Caki2 (cell line): ENCODE measurements at places on chromosomes 12 and 14.

DNA sequence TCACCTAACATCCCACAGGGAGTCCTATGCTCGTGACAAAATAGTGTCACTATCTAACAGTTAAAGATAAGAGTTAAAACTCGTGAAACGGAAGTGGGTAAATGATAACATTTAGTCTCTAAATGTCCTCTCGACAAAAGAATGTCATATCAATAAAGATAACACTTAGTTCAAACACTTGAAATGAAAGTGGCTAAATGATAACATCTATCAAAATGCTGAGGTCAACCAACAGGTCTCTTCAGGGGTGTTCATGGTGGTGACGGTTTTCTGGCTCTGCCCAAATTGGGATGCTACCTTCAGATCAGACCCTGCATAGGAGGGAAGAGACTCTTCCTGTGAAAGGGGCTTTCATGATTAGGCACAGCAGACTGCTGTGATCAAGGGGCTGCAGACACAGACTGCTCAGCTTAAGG, 22.1 kb downstream of the IL26 start:
- DNase-seq, result no peak

- DNase-seq, result no peak
Measured at GRCh38 chr12:91044586-91044985, 13.2 kb downstream of the KERA start.

GRCh38 chr12:96177013-96177412, 17.2 kb upstream of the ELK3 start:
- no peak for DNase-seq

DNA sequence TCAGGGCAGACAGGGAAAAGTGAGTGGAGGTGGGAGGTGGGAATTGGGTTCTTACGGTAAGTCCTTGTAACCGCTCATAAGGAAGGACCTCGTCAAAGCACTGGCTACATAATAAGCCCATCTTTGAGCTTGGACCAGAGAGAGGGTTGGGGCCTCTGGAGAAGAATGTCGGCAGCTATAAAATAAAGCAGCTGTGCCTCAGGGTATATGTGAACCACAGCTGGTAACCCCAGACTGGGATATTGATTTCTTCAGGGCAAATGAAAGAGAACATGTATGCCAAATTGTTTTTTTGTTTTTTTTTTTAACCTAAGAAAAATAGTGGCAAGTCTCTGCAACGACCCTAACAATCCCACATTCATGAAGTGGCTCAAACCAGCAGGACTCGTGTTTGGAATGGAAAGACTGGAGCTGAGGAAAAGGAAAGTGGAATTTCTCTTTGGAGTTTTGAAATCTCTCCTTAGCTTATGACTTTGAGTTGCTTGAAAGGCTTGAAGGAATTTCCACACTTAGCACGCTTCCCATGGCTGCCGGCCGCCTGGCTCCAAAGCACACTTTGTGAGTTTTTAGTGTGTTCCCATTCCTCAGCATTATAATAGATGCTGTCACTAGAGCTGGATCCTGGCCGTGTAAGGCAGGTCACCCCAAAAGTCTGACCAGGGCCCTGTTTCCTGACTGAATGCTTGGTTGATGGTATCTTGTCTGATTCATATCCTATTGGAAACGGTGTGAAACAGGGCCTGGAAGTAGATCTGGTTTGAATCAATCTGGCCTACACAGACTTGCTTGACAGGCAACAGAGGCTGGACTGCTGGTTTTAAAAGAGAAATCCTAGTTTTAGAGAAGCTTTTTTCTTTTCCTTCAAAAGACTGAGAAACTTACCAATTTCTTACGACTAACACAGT, 244.7 kb downstream of the MSRB3 start:
- no peak for DNase-seq

DNA sequence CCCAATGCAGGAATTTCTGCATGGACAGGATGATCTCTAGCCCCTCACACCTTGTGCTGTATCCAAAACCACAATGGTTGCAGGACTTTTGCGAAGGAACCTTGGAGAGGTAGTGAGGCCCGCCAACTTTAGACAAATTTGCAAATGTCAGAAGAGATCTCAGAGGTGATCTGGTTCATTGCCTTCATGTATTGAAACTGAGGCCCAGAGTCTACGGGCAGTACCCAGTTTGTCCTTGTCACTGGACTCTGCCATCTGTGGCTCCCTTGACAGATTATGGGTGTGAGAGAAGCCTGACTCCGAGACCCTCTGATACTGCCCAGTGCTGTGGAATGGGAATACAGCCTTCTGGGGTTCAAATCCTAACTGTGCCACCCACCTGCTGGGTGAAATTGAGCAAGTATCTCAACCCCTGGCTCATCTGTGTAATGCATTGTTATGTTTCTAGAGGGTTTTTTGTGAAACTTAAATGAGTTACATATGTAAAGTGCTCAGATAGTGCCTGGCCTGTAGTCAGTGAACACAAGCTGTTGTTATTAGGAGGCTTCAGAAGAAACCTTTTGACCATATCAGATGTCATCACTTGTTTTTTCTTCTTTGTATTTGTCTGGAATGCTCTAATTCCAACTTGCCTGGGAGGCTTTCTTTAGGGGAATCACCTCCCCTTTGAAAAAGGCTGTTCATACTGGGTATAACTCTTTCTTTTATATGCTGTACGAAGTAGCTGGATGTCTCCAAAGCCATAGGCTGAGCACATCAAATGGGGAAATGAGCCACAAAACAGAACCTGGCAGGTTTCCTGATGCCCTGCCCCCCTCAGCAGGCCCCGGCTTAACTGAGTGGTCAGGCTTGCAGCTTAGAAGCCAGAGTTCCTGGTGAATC, 71.4 kb upstream of the SRSF5 start:
- no peak for DNase-seq

DNA sequence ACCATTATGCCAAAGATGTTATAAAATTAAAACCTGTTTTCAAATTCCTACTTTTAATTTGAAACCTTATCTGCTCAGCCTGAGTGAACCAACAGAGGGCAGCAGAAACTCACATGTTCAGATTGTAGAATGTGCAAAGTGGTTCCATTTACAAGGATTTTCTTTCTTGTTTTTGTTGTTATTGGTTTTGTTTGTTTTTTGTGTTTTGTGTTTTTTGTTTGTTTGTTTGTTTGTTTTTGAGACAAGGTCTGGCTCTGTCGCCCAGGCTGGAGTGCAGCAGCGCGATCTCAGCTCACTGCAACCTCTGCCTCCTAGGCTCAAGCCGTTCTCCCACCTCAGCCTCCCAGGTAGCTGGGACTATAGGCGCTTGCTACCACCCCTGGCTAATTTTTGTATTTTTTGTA, 22.8 kb upstream of the GARIN2 start:
- DNase-seq, result no peak

GRCh38 chr12:18430425-18431048, 169.2 kb downstream of the PIK3C2G start:
- DNase-seq, result peak; percentile 29

DNA sequence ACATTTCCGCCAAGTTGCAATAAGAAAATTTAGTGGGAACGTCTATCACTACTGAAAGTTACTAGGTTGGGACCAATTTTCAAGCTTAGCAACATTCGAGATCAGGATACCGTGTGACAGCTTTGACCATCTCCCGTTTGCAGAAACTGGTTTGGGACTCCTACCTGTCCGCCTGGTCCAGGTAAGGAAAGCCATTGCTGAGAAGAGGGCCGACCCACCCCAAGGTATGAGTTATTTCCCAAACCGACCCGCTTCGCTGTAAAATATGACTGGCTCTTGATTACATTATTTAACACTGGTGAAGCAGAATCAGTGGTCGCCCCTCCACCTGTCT, 271 bp downstream of the DNAI7 start:
- DNase-seq, result no peak

DNA sequence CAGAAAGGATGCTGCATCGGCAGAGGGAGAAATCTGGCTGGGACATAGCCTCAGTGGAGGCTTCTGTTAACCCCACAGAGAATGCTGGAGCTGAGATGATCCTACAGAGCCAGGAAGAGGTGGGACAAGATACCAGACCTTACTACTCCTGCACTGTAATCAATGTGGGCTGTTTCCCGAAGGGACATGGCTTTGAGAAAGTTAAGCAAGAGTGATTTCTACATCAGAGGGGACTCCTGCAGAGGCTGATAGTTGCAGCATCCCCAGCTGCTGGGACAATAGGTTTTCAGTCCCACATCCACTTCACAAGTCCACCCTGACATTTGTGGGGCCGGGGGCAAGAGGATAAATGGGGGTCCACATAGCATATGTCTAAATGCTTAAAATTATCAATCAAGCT, 22.5 kb upstream of the CMKLR1 start:
- no peak for DNase-seq

DNA sequence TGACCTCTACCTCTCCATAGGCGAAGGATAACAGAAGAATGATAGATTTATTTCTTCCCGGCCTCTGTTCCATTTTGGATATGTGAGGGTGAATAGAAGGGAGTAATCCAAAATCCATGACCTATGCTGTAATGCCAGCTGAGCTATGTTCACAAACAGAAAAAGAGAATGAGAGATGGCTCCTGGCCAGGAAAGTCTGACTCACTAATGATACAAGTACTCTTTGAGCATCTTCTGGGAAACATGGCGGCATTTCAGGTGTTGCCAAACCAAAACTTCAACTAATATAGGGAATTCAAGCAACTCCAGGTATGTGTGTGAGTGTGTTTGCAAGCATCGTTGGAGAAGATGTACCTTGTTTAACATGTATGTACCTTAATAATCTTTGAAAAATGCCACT, 55.1 kb downstream of the MED13L start:
- peak; percentile 43 for DNase-seq

DNA sequence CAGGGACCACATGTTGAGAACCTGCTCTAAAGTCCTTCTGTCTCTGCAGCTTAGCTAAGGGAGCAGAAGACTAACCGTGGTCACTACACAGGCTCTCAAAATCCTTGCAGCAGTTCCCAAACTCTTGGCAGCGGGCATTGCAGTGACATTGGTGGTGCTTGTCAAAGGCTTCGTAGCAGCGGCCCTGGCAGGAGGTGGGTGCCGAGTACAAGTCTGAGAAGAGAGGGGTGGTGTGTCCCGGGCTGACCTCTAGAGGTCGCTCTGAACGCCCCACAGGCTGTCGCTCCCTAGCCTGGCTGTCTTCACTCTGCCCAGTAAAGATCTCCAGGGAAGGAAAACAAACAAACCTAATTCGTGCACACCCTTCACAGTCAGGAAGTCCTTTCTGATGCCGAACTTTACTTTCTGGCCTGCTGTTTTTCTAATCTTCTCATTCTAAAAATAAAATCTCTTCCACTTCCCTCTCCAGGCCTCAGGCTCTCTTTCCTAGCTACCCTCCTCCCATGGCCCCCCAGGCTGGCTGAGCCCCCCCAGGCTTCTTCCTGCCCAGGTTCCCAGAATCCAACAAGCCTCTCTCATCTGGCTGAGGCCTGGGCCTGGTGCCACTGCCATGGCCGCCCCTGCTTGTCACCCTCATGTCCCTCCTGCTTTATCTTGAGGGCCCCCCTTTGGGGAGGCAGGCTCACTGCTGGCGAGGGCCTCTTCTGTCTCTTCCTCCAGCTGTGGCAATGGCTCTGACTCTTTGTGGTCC, 7.7 kb downstream of the ENDOU start:
- peak; percentile 37 for DNase-seq

- DNase-seq, result peak; percentile 100
Measured at GRCh38 chr12:56041552-56042429, at the start of gene RPS26. Gene RPS26, plus strand, starts transcription at chr12:56041918. Its CDS starts 249 bp downstream, at chr12:56042167.

DNA sequence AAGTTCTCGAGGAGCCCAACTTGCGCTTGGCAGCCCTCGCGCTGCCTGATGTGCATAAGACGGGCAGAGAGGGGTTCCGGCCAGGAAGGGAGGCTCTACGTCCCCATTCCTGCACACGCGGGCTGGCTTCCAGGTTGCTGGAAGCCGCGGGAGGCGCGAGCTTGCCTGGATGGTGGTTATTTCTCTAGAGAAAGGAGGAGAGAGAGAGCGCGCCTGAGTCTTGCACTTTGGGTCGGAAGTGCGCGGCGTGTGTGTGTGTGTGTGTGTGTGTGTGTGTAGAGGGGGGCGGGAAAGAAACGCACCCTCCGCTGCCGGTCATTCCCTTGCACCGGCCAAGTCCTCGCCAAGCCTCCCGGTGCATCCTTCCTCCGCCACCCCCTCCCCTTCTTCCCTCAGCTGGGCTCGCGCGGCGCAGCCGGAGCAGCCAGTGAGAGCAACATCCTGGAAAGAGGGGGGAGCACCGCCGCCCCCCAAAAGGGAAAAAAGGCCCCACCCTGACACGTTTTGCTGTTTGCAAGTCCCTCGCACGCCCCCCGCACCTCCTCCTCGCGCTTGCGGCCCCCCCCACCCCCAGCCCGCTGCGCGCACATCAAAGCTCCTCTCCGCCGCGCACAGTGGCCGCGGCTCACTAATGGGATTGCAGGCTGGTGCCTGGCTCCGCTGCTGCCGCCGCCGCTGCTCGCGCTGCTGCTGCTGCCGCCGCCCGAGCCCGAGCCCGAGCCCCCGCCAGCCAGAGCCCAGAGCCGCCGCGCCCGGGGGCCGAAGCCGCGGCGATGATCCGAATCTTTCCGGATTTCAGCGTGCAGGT, 4.4 kb upstream of the NPAS3 start:
- DNase-seq, result peak; percentile 46

DNA sequence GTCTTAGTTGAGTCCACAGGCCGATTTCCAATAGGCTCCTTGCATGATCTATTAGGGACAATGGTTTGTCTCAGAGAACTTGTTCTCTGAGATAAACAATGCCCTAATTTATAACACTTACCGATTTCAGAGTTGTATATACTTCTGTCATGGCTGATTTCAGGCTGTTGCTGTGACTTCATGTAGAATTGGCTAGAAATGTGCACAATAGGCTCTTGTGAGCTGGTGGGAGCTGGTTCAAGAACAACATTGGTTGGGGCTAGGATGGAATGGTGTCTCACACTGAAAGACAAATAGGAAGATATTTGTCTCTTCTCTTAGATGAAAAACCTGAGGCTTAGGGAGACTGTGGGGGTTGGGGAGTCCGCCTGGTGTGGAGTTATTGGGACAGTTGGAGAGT, 6.7 kb upstream of the KRT86 start:
- DNase-seq, result no peak

GRCh38 chr14:25150934-25151790, 101.2 kb upstream of the STXBP6 start:
- DNase-seq, result no peak

GRCh38 chr12:92034083-92034482, 111.6 kb downstream of the BTG1 start:
- DNase-seq, result no peak

- DNase-seq, result no peak
Measured at GRCh38 chr12:111454716-111455447, 49.2 kb downstream of the SH2B3 start.

DNA sequence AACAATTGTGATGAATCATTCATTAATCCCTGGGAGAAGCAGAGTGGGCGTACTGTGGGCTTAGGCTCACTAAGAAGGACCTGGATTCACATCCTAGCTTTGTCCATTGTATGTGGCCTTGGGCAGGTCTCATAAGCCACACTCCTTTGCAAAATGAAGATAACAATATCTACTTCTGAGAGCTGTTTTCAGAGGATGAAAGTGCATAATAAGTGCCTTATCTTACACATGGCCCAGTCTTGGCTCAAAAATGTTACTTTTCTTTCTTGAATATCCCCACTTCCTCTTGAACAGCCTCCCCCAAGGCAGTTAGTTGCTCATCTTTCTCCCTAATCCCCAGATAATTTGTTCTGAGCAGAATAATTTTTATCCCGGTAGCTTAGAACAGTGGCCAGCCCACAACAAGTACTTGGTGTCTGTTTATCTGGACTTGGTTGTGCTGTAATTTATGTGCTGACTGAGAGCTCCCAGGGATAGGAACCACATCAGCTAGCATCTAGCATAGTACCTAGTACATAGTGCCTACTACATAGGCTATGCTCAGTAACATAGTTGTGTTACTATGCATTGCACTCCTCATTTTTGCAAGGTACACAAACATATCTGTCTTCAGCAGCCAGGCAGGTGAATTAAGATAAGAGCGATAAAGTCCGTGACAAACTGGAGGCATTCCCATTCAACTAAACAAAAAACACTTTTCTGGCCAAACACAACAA, 61.7 kb upstream of the NUDT4 start:
- no peak for DNase-seq
